ENCODE measurements at places on chromosomes 7 and 10. TPM values are rescaled to one million over a fixed set of nuclear protein-coding genes. Genes with fewer than 3 reads are reported as not detected.

DNA sequence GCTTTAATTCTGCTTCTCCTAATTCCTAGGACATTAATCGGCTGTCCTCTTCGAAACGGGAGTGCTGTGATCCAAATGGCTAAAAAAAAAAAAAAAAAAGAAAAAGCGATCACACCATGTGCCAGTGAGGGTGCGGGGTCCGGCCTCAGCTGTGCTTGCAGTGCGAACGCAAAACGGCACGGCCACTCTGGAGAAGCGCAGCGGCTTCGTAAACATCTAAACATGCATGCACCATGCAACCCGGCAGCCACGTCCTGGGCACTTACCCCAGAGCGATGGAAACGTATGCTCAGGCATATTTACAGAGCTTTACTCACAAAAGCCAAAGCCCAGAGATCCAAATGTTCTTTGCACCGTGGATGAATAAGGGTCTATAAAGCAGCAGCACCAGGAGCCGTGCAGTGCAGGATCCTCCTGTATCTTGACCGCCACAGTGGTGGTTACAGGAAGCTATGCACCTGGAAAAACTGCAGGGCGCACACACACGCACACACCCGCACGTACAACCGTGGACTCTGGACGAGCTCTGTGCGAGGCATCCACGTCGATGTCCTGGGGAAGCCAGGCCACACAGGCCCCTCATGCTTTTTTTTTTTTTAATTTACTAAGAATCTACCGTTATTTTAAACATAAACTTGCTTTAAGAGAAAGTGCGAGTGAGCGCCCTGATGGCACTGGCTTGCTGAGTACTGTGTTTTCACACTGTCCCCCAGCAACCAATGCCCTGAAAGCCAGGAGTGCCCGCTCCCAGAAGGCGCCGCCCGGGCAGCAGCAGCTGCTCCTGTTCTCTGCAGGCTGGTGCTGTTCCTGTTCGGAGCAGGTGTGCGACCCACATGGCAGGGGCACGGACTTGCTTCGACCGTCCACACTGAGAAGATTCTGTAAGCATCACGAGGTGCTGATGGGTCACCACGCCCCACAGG is 25.0 kb downstream of the GPER1 start:
- no peak for ATAC-seq

GRCh38 chr10:124164264-124164663 is 70.9 kb upstream of the CHST15 start:
- ATAC-seq = peak; percentile 22

DNA sequence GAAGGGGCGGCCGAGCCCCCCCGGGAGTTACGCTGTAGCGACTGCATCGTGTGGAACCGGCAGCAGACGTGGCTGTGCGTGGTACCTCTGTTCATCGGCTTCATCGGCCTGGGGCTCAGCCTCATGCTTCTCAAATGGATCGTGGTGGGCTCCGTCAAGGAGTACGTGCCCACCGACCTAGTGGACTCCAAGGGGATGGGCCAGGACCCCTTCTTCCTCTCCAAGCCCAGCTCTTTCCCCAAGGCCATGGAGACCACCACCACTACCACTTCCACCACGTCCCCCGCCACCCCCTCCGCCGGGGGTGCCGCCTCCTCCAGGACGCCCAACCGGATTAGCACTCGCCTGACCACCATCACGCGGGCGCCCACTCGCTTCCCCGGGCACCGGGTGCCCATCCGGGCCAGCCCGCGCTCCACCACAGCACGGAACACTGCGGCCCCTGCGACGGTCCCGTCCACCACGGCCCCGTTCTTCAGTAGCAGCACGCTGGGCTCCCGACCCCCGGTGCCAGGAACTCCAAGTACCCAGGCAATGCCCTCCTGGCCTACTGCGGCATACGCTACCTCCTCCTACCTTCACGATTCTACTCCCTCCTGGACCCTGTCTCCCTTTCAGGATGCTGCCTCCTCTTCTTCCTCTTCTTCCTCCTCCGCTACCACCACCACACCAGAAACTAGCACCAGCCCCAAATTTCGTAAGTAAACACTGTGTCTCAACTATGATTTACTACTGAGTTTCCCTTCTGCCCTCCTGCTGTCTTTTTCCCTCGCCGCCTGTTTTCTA is 666 bp downstream of the NRG3 start:
- no peak for ATAC-seq

The CYP2C19 gene
- not detected for total RNA-seq

The GPR15LG gene
- not detected for total RNA-seq

The RPA3 gene
- 29.5 TPM for total RNA-seq

Measured in motor neuron (in vitro differentiated cells).